ENCODE measurements at places on chromosomes 1 and 21.

GRCh38 chr1:96837781-96838216 is 116.2 kb downstream of the PTBP2 start:
- DNase-seq = no peak

GRCh38 chr1:121458291-121459048 is 273.7 kb downstream of the SRGAP2C start:
- peak; percentile 97 for DNase-seq

GRCh38 chr1:173688300-173688699 is 18.6 kb upstream of the ANKRD45 start:
- no peak for DNase-seq

DNA sequence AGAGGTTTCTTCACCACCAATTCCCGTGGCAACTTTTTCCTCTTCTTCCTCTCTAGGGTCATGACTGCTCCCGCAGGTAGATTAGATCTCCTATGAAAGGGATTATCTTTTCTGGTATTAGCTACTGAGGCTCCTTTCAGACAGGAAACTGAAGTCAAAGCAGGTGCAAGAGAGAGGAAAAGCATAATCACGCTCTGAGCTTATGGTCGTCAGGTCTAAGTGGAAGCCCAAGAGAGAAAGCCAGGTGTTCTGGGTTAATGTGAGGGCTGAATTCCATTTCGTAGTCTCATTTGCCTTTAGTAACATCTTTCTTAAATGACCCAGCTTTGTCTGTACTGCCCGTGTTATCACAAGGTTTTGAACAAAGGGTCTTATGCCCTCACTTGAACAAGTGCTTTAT is 8.3 kb upstream of the MAP3K21 start:
- DNase-seq = no peak

DNA sequence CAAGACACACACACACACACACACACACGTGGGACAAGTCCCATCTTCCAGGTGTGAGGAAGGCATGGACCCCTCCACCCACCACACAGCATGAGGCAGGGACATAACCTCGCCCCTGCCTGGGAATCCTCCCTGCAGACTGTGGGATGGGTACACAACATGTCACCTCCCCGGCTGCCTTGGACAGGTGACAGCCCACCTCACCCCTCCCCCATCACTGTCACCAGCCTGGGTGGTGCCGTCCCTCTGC is 40.7 kb downstream of the AHDC1 start:
- DNase-seq = no peak

DNA sequence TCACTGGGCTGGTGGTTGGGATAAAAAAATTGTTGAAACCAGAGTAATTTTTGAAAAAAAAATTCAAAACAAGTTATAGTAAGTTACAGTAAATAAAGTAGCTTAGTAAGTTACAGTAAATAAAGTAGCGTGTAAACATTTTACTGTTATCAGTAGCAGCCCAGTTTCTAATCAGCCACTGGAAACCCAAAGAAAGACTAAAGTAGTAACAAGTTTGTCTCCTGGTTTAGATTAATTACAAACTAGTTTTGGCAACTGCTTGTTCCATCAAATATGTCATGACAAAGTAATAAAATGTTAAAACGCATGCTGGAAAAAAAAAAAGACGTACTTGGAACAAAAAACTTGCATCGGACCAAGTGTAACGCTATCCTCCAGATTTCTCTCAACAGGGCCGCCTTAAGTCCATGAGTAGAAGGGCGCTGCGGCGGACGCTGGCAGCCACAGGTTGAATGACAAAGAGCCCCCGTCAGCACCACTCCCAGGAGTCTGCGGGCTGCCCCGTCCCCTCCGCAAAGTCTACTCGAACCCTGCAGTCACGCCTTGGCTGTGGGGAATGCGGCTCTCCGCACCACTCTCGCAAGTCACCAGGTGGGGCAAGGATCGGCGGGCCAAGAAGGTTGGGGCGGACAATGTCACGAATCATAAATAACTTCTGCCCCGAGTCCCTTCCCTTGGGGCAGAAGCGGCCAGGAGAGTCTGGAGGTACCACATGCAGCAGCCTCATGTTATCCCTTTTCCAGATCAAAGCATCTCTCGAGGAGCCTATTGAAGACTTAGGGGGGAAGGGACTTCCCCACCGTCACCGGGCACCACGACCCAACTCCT is 837 bp downstream of the SLC16A1 start:
- peak; percentile 48 for DNase-seq

DNA sequence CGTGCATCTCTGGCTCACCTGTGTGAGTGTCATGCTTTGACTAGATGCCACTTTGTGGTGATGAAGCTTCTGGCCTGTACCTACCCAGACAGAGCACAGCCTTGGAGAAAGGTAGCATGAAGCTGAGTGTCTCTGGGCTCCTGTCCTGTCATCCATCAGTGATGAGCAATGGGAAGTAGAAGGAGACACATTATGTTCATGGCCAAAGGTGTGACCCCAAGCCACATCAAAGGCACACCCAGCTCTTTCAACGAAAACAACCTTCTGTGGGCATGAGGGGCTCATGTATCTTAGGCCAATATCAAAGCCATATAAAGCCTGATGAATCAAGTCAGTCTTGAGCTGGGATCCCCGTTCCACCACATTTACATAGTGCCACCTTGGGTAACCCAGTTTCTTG is 1.0 kb upstream of the CLIC6 start:
- no peak for DNase-seq

DNA sequence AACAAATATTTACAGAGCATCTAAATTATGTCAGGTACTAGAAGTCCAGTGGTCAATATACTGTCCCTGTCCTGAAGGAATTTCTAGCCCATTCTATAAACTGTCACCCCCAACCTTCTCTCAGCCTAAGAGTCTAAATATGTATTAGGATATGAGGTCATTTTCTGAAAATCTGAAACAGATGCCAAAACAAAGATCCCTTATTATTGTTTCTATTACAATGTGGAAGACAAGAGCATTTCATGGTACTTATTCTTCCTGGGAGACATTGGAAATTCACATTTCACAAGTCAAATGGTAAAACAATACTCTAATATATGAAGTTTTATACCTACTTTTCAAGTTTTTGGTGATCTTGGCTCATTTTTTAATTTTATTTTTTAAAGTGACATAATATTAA is 2.6 kb downstream of the CLCA1 start:
- DNase-seq = no peak

DNA sequence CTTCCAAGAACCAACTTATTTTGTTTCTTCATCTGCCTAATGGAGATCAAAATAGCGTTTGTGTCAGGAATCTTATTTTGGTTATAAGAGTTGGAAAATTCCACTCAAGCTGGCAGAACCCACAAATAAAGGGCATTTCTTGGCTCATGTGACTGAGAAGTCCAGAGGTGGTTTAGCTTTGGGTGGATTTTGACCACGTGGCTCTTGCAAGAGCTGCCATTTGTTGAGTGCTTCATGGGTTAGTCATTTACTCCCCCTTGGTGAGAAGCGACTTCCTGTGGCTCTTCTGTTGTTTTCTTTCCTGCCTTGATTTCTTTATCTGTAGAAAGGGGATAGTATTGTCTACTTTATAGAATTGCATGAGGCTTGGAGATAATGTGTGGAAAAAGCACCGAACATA is 9.5 kb upstream of the RNF186 start:
- DNase-seq = no peak

DNA sequence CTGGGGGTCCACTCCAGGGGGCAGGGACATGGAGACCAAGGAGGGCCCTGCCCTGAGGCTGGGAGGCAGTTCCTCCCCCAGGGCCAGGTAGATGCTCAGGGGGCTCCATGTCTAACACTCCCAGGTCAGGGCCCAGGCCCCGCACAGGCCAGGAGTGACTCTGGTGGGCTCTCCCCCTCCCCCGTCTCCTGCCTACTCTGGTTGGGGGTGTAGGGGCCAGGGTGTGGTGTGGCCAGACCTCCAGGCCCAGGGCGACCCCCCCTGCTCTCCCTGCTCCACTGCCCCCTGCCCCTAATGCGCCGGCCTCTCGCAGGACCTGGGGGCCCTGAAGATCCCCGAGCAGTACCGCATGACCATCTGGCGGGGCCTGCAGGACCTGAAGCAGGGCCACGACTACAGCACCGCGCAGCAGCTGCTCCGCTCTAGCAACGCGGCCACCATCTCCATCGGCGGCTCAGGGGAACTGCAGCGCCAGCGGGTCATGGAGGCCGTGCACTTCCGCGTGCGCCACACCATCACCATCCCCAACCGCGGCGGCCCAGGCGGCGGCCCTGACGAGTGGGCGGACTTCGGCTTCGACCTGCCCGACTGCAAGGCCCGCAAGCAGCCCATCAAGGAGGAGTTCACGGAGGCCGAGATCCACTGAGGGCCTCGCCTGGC is 19.7 kb upstream of the CCDC27 start:
- no peak for DNase-seq

DNA sequence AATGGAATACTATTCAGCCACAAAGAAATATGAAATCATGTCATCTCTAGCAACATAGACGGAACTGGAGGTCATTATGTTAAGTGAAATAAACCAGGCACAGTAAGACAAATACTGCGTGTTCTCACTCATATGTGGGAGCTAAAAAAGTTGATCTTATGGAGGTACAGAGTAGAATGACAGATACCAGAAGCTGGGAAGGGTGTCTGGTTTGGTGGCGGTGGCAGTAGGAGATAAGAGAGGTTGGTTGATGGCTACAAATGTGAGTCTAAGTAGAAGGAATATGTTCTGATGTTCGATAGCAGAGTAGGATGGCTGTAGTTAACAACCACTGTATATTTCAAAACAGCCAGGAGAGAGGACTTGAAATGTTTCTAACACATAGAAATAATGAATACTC is 121.6 kb downstream of the PLPPR4 start:
- no peak for DNase-seq

DNA sequence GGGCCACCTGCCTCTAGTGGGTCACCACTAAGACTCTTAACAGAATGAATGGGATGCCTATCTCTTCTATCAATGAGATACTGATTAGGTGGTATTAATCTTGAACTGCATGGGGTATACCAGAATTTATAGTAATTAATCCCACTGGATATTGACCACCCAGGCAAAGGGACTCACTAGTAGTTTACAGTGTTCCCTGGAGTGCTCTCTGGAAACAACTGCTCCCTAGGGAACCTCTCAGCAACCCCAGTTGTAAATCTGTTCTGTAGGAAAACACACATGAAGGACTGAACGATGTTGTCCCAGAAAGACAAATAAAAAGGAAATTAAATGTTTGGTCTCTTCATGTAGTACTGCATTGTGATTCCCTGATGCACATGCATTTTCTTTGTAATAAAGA is 430.5 kb downstream of the HLX start:
- no peak for DNase-seq

DNA sequence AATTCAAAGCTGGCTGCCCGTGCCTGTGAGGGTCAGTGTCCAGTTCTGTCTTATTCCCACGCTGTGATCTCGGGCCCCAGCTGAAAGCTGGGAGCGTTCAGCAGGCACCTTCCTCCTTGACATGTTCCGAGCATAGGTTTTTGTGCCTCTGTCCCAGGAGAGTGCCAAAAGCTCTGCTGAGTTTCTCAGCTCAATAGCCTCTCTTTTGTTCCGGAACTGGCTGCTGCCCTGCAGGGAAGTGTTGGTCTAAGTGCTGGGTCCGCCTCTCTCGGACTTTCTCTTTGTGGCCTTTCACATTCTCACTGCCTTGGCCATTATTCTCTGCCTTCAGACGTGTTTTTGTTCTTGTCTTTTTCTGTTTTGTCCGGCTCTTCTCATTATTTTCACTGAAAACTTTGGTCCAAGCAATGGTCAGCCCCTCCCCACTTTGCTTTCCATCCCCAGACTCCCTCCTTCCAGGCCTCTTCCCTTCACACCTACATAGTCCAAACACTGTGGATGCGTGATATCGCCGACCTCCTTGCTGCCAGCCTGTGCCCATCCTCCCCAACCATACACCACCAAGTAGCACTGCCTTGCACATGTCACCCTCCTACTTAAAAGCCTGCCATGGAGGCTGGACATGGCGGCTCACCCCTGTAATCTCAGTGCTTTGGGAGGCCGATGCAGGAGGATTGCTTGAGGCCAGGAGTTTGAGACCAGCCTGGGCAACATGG is 233.8 kb downstream of the RHOU start:
- no peak for DNase-seq

DNA sequence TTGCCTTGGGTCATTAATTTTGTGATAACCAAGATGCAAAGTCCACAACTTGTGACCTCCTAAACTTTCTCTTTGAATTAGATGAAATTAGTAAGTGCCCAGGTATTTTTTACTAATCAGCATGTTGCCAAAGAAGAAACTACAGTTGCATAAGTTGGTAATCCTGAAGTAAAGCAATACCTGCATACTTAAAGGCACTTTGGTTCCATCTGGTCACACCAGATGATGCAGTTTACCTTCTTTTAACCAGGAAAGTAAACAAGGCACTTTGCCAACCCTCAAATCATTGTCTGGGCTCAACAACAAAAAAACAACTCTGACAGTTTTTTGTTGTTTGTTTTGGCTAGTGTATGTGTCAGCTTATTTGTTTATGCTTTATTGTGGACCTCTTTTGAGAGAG is 55.5 kb upstream of the DYNLT5 start:
- no peak for DNase-seq

DNA sequence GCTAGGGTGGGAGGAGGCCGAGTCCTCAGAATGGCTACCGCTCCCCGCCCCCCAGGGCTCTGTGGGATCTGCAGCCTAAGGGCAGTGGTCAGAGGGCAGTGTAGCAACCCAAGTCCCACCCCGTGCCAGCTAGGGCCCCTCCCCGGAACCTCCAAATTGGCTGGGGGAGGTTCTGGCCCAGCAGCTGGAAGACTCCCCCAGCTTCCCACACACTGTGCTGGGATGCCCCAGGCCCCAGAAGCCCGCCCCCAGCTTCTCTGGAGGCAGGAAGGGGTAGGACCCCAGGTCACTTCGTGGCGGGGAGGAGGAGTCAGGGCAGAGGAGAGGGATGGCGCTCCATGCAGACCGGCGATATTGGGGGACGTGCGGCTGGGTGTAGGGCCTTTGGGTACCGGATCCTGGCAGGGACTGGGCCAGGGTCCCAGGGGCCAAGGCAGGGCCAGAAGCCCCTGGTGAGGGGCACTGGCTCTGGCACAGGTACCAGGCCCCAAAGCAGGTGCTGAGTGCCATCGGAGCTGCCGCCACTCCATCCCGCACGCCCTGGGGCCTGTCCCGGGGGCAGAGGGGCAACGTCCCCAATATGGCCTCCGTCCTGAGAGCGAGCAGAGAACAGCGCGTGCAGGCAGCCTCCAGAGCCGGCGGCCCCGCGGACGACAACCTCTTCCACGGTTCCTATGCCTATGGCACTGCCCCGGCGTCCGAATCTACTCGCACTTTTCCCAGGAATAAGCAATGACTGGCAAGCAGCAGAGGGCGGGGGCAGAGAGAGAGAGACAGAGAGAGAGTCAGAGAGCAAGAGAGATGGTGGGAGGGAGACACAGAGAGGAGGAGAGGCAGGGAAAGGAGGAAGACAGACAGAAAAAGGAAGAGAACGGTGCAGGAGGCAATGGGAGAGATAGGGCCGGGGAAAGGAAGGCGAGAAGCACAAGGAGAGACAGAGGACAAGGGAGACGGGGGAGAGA is 65.7 kb downstream of the RAP1GAP start:
- DNase-seq = no peak

DNA sequence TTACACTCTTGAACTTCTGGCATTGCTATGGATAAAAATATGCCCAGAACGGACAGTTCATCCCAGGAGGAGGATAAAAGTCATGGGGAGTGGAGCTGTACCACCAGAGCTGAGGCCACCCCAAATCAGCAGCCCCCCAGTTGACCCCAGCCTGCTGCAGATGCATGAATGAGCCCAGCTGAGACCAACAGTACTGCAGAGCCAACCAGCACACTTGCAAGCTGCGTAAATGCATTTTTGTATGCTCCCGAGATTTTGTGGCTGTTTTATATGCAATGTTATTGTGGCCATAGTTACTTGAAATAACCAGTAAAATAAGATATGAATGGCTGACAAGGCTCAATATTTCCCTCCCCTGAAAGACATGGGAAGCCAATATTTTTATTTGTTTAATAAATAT is 264.6 kb downstream of the DUSP10 start:
- DNase-seq = no peak
